ENCODE measurements at places on chromosomes 2 and 18. TPM values are rescaled to one million over a fixed set of nuclear protein-coding genes. Genes with fewer than 3 reads are reported as not detected.

MBP gene
- total RNA-seq: 0.40 TPM

ANKRD53 gene
- 0.50 TPM for total RNA-seq

DSEL gene
- total RNA-seq: 14.6 TPM

C2orf66 gene
- total RNA-seq: 0.40 TPM

FAM124B gene
- 125 TPM for total RNA-seq

HAAO gene
- total RNA-seq: not detected

PSME4 gene
- 179 TPM for total RNA-seq

DSG4 gene
- total RNA-seq: not detected

TMEM17 gene
- total RNA-seq: 1.7 TPM

PKDCC gene
- 1.1 TPM for total RNA-seq

GNAL gene
- 3.5 TPM for total RNA-seq

VIT gene
- total RNA-seq: 2.2 TPM

SCN3A gene
- not detected for total RNA-seq

NCKAP5 gene
- total RNA-seq: 0.50 TPM

TLX2 gene
- total RNA-seq: not detected

MARS2 gene
- total RNA-seq: 7.2 TPM

CFAP65 gene
- not detected for total RNA-seq

TAF4B gene
- 7.0 TPM for total RNA-seq

ORMDL1 gene
- 55.9 TPM for total RNA-seq

CD302 gene
- total RNA-seq: 15.9 TPM

TMEM198 gene
- not detected for total RNA-seq

NOSTRIN gene
- total RNA-seq: 0.07 TPM

AGXT gene
- not detected for total RNA-seq
